ENCODE measurements at places on chromosomes 2 and 18. TPM values are rescaled to one million over a fixed set of nuclear protein-coding genes. Genes with fewer than 3 reads are reported as not detected.

- no peaks in the 10 kb centered on the region for H3K4me1 ChIP-seq
- no peak overlapping the region for H3K4me3 ChIP-seq
- H3K27me3 ChIP-seq, result no peaks in the 10 kb centered on the region
- H3K27ac ChIP-seq, result no peak overlapping the region
- DNase-seq, result no peak
Measured at GRCh38 chr2:141605163-141605562, 525.7 kb downstream of the LRP1B start.

DNA sequence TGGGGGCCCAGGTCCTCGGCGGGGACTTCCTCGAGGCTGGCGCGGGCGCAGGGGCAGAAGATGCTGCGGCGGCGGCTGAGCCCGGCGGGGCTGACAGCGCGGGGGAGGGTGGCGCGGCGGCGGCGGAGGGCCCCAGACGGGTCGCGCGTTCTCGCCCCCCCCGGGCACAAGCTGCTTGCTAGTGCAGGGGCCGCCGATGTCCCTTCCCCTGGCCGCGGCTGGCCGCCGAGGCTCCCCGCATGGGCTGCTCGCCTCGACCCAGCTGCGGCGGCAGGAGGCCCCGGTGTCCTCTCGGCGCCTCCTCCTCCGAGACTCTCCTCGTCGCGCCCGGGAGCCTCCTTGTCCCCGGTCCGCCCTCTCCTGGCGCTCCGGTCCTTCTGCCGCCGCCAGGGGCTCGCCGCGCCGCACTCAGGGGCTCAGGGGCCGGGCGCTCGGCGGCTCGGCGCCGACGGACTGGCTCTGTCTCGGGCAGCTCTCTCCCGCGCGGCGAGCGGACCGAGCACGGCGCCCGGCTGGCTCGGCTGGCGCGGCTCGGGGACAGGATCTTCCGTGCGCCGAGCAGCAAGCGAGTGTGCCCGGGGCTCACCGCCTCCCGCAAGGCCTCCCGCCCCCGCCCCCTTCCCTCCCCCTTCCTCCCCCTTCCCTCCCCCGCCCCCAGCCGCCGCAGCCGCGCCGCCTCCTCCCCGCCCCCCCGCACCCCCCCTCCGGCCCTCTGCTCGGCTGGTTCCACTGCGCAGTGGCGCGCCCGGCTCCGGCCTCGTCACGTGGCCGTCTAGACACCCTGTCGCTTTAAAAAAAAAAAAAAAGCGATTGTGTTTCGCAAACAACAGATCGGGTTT is 902 bp upstream of the SMAD7 start:
- DNase-seq, result peak; percentile 94
- H3K4me1 ChIP-seq, result peaks cover 9% of the 10 kb centered on the region
- H3K4me3 ChIP-seq, result peak overlapping the region; percentile 65
- H3K36me3 ChIP-seq, result no peaks in the 10 kb centered on the region
- peak overlapping the region; percentile 96 for H3K27ac ChIP-seq
- H3K27me3 ChIP-seq, result no peaks in the 10 kb centered on the region

GRCh38 chr18:13258921-13259320 is 40.4 kb downstream of the LDLRAD4 start:
- H3K4me1 ChIP-seq, result no peaks in the 10 kb centered on the region
- no peaks in the 10 kb centered on the region for H3K36me3 ChIP-seq
- no peaks in the 10 kb centered on the region for H3K27me3 ChIP-seq

DNA sequence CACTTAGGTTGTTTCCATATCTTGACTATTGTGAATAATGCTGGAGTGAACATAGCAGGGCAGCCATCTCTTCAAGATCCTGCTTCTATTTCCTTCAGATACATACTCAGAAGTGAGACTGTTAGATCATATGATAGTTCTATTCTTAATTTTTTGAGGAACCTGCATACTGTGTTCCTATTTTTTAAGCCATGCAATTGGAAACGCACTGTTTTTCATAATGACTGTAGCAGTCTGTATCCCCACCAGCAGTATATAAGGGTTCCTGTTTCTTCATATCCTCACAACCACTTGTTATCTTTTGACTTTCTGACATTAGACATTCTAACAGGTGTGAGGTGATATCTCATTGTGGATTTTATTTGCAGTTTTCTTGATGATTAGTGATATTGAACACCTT is 15.5 kb downstream of the NEURL3 start:
- no peaks in the 10 kb centered on the region for H3K4me1 ChIP-seq
- no peak overlapping the region for H3K4me3 ChIP-seq
- no peak for DNase-seq

GRCh38 chr2:191145769-191146471 is 4.9 kb downstream of the STAT4 start:
- no peaks in the 10 kb centered on the region for H3K4me1 ChIP-seq
- DNase-seq, result no peak
- no peak overlapping the region for H3K27ac ChIP-seq
- H3K36me3 ChIP-seq, result no peaks in the 10 kb centered on the region
- H3K4me3 ChIP-seq, result no peak overlapping the region
- H3K27me3 ChIP-seq, result no peaks in the 10 kb centered on the region

DNA sequence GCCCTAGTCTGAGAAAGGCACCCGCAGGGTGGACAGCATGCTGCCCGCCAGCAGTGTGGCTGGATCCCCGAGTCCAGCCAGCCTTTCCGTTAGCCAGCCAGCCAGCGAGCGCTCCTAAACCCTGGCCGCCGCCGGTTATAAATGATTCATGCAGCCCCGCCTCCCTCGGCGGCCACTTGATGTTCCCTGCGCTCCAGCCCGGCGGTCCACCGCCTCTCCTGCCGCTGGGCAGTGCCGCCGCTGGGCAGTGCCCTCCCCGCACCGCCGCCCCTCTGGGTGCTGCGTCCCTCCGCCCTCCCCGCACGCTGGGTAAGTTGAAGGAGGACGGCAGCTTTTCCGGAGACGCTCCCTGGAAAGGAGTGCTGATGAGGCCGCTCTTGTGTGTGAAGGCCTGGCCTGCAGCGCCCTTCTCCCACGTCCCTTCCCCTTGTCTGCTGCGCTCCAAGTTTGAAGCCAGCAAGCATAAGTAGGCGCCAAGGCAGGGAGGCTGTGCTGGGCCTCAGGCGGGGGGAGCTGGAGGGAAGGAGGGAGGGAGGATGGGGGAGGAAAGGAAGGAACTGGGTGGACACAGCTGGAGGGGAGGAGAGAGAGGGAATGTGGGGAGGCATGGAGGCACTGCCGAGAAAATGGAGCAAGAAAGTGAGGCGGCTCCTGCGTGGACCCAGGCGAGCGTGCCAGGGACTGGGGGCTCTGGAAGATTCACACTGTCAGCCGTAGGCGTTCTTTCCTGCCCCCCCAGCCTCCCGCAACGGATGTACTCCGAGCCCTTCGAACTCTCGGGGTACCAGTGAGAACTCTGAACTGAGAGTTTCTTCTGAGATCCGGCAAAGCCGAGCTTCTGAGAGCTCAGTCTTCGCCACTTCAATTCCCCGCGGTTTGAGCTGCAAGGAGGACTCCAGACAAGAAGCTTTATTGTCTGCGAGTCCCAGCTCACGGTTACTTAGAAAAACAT is 131.9 kb downstream of the GLI2 start:
- H3K27ac ChIP-seq, result peak overlapping the region; percentile 82
- no peaks in the 10 kb centered on the region for H3K4me1 ChIP-seq
- no peaks in the 10 kb centered on the region for H3K36me3 ChIP-seq
- DNase-seq, result peak; percentile 95
- H3K4me3 ChIP-seq, result peak overlapping the region; percentile 29

DNA sequence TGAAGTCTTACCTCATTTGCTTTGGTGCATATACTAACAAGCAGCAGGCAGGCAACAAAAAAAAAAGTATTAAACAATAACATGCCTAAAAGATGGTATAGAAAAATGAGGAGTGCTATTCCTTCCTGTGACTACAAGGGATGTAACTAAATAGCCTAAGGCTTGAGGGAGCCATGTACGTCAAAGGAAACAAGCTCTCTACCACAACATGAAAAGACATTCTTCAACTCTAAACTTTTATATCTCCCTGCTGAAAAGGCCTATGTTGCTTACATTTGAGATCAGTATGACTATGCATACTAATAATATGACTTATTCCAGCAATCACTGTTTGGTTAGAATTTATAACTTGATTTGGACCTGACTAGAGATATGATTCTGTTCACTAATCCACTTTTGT is 347.9 kb downstream of the ADCYAP1 start:
- H3K4me1 ChIP-seq, result no peaks in the 10 kb centered on the region
- no peak overlapping the region for H3K4me3 ChIP-seq
- no peaks in the 10 kb centered on the region for H3K27me3 ChIP-seq
- no peaks in the 10 kb centered on the region for H3K36me3 ChIP-seq

DNA sequence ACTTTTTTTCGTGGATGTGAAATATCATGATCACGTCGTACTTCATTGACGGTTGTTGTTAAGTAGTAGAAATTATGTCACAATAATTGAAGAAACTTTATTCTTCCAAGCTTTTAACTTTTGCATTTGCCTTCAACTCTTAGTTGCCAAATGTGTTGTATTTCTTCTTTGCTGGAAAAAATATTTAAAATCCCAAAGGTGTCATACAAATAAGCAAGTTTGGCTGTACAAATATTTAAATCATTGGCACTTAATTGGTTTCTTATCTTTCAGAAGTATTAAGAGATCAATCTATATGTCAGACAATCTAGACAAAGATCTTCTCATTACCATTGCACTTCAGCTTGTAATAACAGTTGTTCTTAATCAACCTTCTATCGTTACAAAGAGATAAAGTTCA is 204.0 kb upstream of the HDAC4 start:
- no peaks in the 10 kb centered on the region for H3K27me3 ChIP-seq
- H3K36me3 ChIP-seq, result no peaks in the 10 kb centered on the region
- no peaks in the 10 kb centered on the region for H3K4me1 ChIP-seq

GRCh38 chr2:28624793-28625701 is 126.6 kb upstream of the PPP1CB start:
- H3K36me3 ChIP-seq, result no peaks in the 10 kb centered on the region
- H3K4me1 ChIP-seq, result peaks cover 8% of the 10 kb centered on the region

DNA sequence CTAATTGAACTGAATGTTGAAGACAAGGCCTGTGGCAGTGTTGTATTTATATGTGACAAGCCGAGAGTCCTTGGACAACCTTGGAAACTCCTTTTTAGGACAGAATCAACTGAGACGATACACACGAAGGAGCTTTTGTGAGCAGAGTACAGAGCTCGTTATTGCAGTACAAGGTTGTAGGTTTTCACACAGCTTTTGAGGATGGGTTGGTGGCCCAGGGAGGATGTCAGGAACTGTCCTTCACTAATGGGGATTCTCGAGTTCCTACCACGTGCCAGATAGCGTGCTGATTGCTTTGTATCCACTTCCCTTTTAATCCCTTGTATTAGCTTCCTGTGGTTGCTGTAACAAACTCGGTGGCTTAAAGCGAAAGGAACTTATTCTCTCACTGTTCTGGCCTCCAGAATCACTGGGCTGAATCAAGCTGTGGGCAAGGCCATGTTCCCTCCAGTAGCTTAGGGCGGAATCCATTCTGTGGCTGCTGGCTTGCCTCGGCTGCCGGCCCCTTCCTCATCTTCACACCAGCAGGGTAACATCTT is 20.2 kb downstream of the INPP4A start:
- H3K4me3 ChIP-seq, result no peak overlapping the region
- no peak overlapping the region for H3K27ac ChIP-seq
- no peak for DNase-seq
- H3K4me1 ChIP-seq, result no peaks in the 10 kb centered on the region
- H3K36me3 ChIP-seq, result no peaks in the 10 kb centered on the region

GRCh38 chr2:160332318-160332717 is 132.2 kb upstream of the ITGB6 start:
- H3K27ac ChIP-seq, result no peak overlapping the region
- peaks cover 5% of the 10 kb centered on the region for H3K4me1 ChIP-seq
- H3K36me3 ChIP-seq, result peaks cover 2% of the 10 kb centered on the region
- H3K27me3 ChIP-seq, result no peaks in the 10 kb centered on the region
- DNase-seq, result no peak

- H3K4me1 ChIP-seq, result no peaks in the 10 kb centered on the region
- H3K4me3 ChIP-seq, result no peak overlapping the region
- no peaks in the 10 kb centered on the region for H3K27me3 ChIP-seq
- no peaks in the 10 kb centered on the region for H3K36me3 ChIP-seq
Measured at GRCh38 chr2:65630643-65631042, 198.2 kb upstream of the SPRED2 start.

DNA sequence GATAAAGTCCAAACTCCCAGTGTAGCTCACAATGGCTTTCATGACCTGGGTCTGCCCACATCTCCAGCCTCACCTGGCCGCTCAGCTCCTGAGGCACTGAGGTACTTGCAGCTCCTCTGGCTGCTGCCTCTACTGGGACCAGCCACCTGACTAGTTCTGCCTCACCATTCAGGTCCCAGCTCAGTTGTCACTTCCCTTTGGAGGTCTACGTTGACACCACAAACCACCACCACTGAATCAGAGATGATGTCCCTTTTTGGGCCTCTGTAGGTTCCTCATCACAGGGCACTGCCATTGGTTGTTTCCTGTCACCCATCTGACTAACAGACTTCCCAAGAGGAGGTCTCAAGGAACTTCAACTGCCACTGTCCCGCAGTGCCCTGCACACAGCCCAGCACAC is 21.2 kb downstream of the SPP2 start:
- H3K4me1 ChIP-seq, result no peaks in the 10 kb centered on the region
- no peak for DNase-seq
- H3K27me3 ChIP-seq, result no peaks in the 10 kb centered on the region
- H3K4me3 ChIP-seq, result no peak overlapping the region

GRCh38 chr2:220157312-220157711 is 529.9 kb downstream of the SLC4A3 start:
- no peak for DNase-seq
- H3K27ac ChIP-seq, result no peak overlapping the region
- no peaks in the 10 kb centered on the region for H3K36me3 ChIP-seq
- H3K4me3 ChIP-seq, result no peak overlapping the region
- no peaks in the 10 kb centered on the region for H3K4me1 ChIP-seq
- H3K27me3 ChIP-seq, result no peaks in the 10 kb centered on the region

DNA sequence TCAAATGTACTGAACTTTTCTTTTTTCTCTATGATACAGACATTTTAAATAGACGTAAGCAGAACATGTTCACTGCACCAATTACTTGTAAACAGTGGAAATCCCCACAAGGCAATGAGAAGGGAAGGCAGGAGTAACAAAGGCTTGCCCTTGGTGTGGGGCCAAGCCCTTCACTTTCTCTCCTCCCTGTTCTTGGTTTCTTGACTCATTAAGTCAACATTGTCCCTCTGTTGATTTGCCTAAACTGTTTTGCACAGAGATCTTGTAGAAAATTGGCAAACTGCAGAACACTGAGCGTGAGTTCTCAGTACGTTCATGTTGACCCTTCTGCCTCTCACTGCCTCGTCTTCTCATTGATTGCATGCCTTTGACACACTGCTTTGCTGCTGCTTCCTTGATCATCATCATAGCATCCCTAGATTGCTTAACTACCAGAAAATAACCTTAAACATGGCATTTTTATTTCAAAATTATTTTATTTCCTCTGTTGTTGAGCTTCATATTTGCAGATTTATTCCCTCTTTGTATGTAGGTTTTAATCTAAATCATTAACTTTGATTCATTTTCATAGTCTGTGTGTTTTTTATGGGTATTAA is 257.7 kb downstream of the PTGR3 start:
- H3K27ac ChIP-seq, result no peak overlapping the region
- DNase-seq, result peak; percentile 68
- H3K36me3 ChIP-seq, result no peaks in the 10 kb centered on the region
- H3K27me3 ChIP-seq, result no peaks in the 10 kb centered on the region

- H3K27me3 ChIP-seq, result no peaks in the 10 kb centered on the region
- H3K4me1 ChIP-seq, result no peaks in the 10 kb centered on the region
- DNase-seq, result peak; percentile 80
- H3K36me3 ChIP-seq, result no peaks in the 10 kb centered on the region
Measured at GRCh38 chr2:173354582-173355131, at the start of gene CDCA7. Gene CDCA7 (plus strand): TSS chr2:173354872. CDS start chr2:173354964, 92 bp downstream.

CHRND gene
- total RNA-seq, result not detected

CYP1B1 gene
- total RNA-seq, result 115 TPM

D2HGDH gene
- 20.5 TPM for total RNA-seq

SAG gene
- total RNA-seq, result not detected

EVX2 gene
- not detected for total RNA-seq

MGAT5 gene
- total RNA-seq, result 36.1 TPM

TMEM37 gene
- 5.2 TPM for total RNA-seq

ANKRD29 gene
- 28.6 TPM for total RNA-seq
